ENCODE measurements at places on chromosomes 4 and X.

GRCh38 chrX:118459494-118459893, 36.1 kb upstream of the DOCK11 start:
- peak; percentile 35 for DNase-seq

GRCh38 chr4:2482693-2483092, 13.8 kb downstream of the RNF4 start:
- DNase-seq, result no peak

DNA sequence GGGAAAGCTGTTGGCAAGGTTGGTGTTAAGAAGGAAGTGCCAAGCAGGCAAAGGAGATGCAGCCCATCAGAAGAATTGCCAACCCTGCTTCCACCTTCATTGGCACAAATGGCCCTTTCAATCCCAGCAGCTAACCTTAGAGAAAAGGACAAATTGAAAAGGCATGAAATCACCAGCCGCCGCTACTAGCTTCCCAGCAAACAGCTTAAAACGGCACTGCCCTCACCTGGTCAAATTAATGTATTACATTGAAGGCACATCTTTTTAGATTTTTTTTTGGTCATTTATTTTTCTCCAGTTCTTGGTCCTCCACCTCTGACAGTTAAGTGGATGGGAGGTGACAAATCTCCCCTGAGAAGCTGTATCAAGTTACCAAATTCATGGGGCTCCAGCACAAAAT, 51.0 kb upstream of the NHSL2 start:
- peak; percentile 16 for DNase-seq

DNA sequence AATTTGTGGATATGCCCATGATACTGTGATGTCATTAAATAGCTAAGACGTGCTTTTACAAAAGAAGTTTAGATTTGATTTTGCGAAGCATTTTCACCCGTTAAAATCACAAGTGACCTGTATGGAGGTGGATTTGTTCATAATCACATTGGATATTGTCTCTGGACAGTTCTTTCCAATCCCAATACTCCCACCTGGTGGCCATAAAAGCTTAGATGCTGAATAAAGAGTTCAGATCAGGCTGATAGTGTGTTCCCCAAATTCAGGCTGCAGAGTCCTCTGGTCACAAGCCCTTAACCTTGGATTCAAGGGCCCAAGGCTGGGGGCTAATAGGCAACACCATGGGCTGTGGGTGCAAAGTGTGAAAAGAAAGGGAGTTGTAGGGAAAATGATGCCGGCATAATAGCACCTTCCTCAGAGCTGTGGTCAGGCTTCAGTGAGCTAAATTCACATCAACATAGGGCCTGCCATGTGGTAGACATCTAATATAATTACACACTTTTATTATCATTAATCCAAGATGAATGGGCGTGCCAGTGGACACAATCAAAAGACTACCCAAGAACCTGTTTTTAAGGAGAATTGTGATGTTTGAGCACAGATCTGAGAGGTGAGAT, 28.1 kb downstream of the SMIM43 start:
- DNase-seq, result peak; percentile 24

DNA sequence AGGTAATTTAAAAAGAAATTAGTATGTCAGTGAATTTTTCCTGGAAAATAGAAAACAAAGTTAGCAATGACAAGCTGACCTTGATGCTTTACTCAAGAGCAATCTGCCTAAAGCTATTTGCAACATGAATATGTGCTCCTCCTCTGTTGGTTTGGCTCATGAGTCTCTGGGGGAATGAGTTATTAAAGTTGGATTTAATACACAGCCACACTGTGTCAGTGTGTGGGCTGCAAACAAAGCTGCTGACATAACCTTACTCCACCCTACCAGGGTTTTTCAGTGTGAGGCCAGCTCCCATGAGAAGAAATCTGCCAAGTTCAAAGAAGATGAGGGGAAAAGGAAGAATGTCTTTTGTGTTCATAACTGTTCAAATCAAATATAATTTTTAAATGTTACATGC, 280.5 kb downstream of the TLL1 start:
- DNase-seq, result no peak

GRCh38 chrX:66602381-66602938, 36.4 kb downstream of the EDA2R start:
- no peak for DNase-seq

DNA sequence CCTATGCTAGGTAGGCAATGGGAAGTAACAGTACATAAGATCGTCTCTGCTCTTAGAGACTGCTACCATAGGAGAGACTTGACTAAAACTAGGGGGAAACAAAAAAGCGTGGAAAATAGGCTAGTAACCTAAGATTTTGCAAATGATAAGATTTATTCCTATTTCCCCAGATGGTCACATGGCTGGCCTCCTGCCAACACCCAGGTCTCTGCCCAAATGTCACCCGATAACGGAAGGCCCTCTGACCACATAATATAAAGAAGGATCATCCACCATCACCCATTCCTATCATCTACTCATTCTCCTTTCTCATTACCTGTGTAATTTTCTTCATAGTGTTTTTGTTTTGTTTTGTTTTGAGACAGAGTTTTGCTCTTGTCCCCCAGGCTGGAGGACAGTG, 4.7 kb downstream of the LAMP2 start:
- peak; percentile 3 for DNase-seq

- no peak for DNase-seq
Observed at GRCh38 chr4:109611045-109611646, 51.1 kb downstream of the MCUB start.

DNA sequence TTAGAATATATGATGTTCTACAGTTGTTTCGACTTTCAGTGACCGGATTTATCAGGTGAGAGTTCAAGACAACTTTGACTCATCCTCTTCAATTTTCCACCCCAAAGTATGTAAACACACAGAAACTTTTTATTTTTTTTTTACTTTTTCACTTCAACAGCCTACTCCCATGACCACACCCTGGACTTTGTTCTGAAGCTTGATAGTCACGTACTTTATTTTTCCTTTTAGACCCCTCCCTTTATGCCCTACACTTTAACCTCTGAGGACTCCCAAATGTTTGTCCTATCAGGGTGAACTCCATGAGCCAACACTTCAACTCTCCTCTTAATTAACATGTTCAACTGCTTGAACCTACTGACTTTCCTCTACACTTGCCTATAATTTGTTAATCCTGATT, 2.5 kb upstream of the DDX60 start:
- no peak for DNase-seq

DNA sequence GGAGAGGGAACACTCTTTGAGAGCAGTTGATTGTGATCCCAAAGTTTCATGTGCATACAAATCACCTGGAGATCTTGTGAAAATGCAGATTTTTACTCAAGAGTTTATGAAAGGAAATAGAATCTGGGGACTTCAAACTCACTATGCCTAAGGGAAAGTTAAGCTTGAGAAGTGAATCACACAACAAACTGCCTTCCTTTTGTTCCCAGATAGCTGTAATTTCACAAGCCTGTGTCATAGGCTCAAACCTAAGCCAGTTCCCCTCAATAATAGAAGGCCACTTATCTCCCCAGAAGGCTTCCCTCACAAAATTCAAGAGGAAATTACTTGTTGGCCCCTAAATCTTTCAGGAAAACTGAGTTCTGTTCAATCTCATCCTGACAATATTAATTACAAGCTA, 132.8 kb upstream of the MAGEB16 start:
- DNase-seq, result no peak

GRCh38 chr4:119087656-119088055, 48.0 kb upstream of the MYOZ2 start:
- DNase-seq, result no peak

Data from AML-193 (cell line).